Stromal cell of bone marrow (primary cell): ENCODE measurements at places on chromosomes 13 and 19.

- DNase-seq, result no peak
These were observed at the start of gene ZNF177 for GRCh38 chr19:9362905-9363304. ZNF177 (plus strand) TSS chr19:9363013; CDS start chr19:9378312, 15,299 bp downstream.

GRCh38 chr19:36128392-36128736 lies 11.5 kb upstream of the CAPNS1 start:
- no peak for DNase-seq

- no peak for DNase-seq
These were observed 14.8 kb downstream of the SMIM7 start for GRCh38 chr19:16645140-16645539.

GRCh38 chr19:10095948-10096614 lies 6.4 kb downstream of the ANGPTL6 start:
- peak; percentile 72 for DNase-seq

DNA sequence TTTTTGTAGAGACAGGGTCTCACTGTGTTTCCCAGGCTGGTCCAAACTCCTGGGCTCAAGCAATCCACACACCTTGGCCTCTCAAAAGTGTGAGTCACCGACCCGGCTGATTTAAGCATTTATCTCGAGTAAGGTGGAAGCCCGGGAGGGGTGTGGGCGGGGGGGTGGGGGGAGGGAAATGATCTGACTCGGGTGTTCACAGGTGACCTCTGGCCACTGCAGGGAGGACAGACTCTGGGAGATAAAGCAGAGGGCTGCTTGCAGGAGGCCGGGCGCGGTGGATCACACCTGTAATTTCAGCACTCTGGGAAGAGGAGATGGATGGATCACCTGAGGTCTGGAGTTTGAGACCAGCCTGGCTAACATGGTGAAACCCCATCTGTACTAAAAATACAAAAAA lies 7.9 kb downstream of the DENND1C start:
- DNase-seq, result no peak

GRCh38 chr13:103178986-103179943 lies 113.0 kb upstream of the SLC10A2 start:
- DNase-seq, result no peak

DNA sequence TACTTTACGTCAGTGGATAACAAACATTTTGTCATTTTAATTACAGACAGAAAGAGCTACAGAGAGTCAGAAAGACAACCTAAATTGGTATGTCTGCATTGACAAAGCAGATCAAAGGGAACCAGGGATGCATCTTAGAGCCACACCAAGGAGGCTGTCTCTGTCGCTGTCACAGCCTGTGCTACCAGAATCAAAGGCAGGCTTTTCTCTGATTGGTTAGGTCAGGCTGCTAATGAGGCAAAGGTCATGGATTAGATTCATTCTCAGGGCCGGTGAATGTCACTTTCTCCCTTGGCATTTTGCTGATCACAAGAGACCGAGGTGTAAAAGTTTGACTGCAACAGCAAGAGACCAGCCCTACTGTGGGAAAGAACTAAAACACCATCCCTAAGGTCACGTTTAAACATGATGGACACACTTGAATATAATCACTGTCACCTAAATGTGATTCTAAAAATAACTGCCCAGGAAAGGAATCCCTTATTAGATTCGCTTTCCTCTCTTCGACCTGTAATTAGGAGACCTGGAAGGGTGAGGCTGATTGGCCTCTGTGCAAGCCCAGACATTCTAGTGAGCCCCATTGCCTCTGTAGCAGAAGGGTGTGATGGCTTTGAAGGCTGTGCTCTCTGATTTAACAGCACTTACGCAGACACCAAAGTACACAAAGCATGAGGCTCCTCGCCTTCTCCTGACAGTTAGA lies 314.4 kb upstream of the NBEA start:
- DNase-seq, result no peak

- DNase-seq, result no peak
These were observed 769.8 kb upstream of the MIR17HG start for GRCh38 chr13:90577726-90578125.

DNA sequence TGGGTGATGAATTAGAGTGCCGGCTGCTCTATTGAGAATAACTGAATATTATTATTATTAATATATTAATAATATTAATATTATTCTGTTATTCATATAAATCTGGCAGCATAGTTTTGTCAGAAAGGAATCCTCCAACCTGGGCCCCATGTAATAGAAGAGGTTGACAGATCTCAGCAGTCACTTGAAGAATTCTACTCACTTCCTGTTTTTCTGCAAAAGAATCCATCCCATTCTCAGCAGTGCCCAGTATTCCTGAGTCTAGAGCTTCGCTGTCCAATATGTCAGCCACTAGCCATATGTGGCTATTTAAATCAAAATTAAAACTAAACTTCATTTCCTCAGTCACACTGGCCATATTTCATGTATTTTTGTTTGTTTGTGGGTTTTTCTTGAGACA lies 72.4 kb upstream of the USPL1 start:
- DNase-seq, result no peak

DNA sequence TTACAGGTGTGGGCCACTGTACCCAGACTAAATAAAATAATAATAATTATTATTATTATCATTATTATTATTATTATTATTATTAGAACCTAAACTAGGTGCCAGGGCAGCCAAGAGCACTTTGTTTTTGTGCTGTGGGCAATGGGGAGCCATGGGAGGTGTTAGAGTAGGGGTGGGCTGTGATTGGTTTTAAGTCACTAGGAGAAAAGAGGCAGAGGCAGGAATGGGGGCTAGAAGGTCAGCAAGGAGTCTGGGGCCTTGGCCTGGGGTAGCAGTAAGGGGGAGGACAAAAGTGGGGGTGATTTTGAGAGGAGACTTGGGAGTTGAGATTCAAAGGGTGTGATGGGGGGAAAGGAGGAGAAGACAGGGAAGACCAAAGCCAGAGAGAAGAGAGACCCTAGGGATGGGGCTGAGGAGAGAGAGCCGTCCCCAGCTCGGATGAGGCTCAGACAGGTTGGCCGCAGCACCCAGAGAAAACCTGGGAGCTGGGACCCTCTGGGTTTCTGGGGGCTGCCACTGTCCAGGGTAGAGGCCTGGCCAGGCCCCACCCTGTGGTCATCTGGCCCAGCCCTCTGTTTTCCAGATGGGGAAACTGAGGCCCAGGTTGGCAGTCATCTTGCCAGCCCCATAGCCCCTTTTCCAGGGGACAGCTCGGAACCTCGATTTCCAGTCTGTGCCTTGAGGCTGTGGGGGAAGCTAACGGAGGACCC lies 17.8 kb upstream of the BTBD2 start:
- no peak for DNase-seq

DNA sequence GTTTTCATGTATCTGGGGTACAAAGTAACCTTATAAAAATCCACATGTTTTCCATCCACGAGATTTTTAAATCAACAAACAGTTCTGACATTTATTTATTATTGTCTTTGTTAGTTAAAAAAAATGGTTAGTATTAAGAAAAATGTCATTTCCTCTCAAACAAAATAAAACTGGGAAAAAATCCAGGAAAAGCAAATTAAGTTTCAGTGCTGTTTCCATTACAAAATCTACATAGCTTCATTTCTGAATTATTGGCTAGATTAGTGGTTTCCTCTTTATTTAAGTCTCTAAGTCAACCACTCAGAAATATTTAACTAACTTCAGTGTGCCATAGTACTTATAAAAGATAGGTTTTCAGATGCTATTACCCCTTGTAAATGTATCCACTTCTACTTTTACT lies 49.1 kb downstream of the MZT1 start:
- no peak for DNase-seq

GRCh38 chr19:13633109-13633508 lies 126.8 kb upstream of the CACNA1A start:
- peak; percentile 62 for DNase-seq

GRCh38 chr19:50804420-50805272 lies 14.4 kb downstream of the ACP4 start:
- peak; percentile 98 for DNase-seq

DNA sequence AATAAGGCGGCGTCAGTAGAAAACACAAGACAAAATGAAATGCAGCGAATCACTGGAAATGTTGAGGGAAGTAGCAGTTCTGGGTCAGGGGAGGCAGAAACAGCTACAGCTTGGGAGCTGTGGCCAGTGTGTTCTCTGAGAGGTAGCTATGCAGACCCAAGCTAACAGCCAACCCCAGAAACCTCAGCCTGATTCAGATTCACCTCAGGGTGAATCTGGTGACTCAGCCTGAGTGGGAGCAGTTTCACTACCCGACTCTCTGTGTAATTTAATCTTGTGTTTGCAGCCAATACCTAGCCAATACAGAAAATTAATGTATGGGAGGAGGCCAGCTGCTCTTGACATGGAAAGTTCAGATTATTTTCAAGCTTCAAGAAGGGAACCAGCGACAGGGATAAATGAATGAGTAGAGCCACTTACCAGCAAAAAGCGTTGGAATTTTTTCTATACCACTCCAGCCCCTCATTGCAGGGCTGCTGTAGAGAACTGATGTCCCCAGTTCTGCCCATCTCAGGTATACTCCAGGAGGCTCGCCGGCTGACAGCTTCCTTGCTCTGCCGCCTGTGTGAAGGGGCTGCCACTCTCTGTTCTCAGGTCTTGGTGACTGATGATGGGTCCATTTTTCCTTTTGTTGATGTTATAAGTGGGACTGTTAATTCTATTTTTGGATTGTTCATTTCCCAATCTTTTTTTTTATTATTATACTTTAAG lies 8.9 kb downstream of the IGFL3 start:
- DNase-seq, result peak; percentile 58

DNA sequence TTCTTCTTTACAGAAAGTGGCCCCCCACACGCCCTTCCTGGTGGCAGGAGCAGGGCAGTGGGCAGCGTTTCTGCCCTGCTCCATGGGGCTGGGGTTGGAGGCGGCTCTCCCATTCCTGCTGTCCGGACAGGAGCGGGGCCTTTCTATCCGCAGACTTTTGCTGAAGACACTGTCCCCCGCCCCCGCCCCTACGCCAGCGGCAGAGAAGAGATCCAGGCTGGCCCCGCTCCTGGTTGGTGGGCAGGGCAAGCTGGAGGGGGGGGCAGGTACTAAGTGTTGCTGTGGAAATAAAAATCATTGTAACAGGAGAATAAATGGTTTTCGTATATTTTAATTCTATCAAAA lies 81.7 kb downstream of the ZNF429 start:
- no peak for DNase-seq

DNA sequence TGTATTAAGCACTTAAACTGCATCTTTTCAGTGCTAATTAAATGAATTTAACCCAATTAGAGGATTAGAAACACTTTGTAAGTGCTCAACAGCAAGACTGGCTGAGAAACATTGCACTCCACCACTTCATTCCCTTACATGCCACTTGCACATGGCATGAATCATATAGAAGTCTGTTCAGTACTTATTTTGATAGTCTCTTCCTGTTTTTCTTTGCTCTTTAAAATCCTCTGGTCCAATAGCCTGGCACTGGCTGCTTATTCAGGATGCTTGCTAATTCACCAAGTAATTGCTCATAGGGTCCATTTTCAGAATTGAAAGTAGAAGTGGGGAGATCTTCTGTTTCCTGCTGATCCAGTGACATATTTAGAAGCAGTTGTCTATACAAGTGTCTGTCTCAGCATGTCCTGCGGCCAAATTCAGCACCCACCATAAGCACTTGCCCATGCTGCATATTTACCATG lies 900.1 kb downstream of the PCDH9 start:
- no peak for DNase-seq
